ENCODE measurements at places on chromosomes 13 and 19.

DNA sequence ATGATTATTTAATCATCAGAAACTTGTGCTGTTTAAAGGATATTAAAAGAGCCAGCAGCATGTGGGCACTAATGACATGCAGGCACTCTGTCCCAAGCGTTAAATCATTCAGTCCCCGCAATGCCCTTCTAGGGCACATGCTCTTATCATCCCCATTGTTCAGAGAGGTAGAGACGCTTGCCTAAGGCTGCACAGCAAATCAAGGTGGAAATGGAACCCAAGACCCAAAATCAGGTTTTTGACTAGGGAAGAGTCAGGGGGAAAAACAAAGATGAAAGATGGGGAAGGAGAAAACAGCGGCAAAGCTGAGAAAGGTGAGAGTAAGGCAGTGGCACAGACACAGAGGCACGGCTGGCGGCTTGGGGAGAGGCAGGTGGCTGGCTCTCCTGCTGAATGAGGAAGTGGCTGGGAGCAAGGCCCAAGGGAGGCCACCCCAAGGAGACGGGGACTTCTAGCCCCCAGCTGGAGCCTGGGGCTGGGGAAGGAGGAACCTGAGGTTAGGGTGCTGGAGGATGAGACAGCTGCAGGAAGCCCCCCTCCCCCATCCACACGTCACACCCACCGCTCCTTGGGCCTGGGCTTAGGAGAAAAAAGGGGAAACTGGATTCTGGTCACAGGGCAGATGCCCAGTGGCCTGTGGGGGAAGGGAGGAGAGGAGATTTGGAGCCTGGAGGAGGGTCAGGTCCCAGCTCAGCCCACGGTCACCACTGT is 1.0 kb upstream of the TYROBP start:
- DNase-seq = no peak

DNA sequence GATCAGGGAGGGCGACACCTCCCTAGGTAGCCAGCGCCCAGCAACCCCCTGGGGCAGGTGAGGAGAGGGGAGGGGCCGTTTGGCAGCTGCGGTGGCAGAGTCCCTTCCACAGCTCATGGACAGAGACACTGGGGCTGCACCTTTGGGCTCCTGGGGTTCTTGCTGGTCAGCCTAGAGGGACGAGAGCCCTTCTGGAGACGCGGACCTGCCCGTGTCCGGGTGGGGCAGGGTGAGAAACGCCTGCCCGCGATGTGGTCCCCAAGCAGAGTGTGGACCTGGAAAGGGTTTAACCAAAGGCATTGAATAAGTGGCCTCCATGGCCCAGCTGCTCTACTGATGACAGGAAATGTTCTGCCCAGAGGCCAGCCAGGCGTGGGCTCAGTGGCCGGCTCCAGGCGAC is 38.3 kb downstream of the ADPRHL1 start:
- no peak for DNase-seq

DNA sequence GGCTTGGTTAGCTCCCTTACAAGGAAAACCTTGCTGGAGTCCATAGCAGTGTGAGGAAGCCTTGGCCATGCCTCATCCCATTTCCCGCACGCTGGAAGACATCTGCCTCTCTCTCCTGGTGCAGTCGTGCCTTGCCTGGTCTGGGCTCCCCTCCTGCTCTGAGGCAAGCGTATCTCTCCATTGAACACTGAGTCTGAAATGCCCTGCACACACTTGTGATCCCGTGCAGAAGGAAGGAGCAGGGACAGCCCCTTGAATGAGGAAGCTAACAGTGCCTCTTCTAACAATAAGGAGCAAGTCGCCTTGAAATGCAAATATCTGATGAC is 407 bp upstream of the ZNF440 start:
- no peak for DNase-seq

DNA sequence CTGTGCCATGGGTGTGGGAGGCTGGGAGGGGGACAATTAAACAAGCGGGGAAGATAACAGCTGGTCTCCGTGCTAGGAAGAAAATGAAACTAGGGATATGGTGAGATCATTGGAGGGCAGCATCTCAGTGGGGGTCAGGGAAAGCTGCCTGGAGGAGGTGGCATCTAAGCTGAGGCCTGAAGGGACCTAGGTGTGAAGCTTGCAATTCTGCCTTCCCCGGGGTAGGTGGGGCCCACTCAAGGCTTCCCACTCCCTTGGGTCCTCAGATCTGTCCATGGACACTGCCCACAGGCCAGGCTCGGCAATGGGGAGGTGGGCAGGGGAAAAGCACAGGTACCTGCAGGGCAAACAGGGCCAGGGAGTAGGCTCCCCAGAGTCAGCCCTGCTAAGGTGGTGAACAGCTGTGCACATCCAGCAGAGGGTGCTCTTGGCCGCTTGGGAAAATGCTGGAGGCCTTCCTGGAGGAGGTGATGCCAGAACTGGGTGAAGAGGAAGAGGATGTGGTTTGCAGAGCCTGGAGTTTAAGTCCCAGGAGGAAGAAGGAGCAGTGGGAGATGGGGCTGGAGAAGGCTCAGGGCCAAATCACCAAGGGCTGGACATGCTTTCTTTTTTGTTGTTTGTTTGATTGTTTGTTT is 25.7 kb upstream of the CCNE1 start:
- no peak for DNase-seq

GRCh38 chr19:1161716-1162115 is 12.4 kb downstream of the SBNO2 start:
- DNase-seq = no peak

- no peak for DNase-seq
Observed at GRCh38 chr19:34436716-34437115, 8.5 kb downstream of the UBA2 start.

DNA sequence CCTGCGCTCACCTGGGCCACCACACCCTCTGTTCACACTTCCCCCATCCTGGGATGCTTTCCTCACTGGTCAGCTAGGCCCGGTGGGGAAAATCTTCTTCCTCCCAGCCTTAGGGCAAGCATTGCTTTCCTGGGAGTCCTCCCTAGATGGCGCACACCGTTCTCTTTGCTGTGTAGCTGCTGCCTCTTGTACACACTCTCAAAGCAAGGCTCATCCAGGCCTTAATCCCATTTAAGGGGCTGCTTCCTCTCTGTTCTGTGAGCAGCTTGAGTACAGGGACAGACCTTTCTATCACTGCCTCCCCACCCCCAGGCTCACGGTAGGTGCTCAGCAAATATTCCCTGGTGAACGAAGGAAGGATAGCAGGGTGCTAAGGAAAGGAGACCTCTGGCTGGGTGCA is 11.1 kb downstream of the SLC7A10 start:
- no peak for DNase-seq

DNA sequence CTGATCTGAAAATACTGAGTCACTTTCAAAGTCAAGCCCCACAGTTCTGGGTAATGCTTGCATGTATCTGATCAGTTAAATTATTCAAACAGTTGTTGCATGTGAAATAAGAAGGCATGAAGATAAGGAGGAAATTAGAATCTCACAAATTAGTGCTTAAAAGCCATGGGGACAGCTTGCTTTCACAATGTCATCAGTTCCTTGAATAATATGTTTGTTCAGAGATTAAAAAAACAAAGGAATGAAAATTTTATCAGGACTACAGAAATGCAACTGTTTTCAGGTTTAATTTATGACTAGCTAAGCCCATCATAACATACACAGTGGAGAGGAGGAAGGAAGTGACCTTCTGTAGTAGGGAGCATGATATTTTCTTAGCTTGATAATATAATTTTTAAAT is 150.1 kb downstream of the OXGR1 start:
- no peak for DNase-seq

DNA sequence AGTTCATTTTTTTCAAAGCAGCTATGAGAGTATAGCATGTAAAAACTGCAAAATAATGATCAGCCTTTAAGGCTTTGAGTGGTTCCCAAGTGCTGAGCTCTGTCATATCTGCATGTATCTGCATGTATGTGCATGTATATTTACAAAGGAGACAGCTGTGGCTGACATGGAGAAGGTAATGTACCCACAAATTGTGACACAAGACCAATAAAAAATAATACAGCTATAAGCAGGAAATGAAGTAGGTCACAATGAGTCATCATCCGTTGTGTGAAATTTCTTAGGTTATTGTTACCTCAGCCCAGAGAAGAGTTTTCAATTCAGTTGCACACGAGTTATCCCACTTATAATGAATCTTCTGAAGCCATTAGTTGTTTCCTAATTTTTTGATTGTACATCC is 60.9 kb upstream of the MED4 start:
- DNase-seq = peak; percentile 13

DNA sequence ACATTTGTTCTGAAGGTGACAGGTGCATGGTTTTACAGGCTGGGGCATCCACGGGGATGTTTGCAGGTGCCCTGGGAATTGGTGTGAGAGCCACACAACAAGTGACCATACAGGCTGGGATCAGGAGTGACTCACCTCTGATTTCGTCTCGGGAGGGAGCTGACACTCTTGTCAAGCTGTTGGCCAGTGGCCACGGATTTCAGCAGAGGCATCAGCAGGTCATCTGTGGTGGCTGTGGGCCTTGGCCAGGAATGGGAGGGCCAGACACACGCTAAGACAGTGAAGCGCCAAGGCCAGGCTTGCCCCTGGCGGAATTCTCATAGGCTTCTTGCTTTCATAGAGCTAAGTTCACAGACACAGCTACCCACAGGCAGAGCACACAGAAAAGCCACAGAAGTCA is 108.6 kb downstream of the HSPH1 start:
- DNase-seq = no peak

DNA sequence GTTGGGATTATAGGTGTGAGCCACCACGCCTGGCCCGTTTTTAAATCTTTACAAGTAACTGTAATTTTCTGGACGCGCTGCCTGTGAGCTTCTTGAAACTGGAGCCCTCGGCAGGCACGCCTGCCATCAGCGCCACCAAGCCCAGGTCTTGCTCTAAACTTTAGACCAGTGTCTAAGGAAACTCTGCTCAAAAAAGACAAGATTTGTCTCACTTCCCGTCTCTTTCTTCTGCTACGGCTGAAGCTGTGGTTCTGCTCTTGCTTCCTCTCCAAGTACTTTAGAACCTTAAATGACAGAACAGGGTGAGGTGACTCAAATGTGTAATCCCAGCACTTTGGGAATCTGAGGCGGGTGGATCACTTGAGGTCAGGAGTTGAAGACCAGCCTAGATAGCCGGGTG is 24.9 kb downstream of the RCN3 start:
- no peak for DNase-seq

DNA sequence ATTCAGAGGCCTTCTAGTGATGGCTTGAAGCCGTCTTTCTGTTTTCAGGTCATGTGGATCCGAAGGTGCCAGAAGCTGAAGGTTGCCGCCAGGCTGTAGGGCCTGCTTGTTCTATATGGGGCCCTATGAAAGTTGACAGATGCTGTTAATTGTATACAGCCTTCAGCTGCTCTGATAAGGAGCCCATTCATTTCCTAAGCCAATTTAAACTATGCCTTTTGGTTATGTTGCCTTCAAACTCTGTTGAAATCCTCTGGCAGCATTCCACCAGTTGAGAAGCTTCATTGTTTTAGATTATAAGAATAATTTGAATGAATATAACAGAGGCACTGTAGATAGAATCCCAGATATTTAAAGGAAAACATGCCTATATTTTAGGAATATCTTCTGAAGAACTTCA is 34.4 kb downstream of the RAP2A start:
- DNase-seq = no peak

DNA sequence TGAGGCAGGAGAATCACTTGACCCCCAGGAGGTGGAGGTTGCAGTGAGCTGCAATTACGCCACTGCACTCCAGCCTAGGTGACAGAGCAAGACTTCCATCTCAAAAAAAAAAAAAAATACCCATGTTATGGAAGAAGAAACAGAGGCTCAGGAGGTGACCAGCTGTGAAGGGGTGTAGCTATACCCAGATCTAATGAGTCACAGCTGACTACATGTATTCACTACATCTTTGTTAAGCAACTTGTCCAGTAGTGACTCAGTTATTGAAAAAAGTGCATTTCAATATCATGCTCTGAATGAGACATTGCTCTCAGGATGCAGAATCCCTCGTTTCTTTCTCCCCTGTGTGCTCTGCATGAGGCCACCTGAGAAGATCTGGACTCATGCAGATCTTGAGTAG is 16.1 kb upstream of the SPART start:
- no peak for DNase-seq

DNA sequence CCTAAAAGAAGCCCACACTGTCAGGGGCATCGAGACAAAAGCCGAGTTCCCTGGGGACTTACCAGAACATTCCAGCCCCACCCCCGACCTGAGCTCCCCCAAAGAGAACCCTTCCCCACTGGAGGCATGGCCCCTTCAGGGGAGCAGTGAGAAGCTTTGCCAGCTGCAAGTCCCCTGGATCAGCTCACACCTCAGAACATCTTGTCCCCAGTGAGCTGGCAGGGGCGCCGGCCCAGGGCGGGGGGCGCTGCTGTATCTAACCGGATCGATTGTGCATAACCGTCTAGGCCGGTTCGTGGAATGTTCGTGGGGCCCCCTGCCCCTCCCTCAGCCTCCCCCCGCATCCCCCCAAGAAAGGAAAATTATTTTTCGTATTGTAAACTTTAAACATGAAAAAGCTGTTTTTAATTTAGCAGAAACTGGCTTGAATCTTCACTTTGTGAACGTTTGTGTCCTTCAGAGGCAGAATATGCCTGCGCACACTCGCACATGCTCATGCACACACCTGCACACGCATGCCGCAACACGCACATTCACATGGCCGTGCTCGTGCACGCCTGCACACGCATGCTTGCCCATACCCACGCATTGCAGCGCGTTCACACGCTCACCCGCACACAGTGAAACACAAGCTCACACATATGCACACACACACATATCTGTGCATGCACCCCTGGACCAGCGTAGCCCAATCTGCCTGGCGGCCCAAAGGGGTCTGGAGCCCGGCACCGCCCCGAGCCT is 12.0 kb upstream of the CRTC1 start:
- no peak for DNase-seq

DNA sequence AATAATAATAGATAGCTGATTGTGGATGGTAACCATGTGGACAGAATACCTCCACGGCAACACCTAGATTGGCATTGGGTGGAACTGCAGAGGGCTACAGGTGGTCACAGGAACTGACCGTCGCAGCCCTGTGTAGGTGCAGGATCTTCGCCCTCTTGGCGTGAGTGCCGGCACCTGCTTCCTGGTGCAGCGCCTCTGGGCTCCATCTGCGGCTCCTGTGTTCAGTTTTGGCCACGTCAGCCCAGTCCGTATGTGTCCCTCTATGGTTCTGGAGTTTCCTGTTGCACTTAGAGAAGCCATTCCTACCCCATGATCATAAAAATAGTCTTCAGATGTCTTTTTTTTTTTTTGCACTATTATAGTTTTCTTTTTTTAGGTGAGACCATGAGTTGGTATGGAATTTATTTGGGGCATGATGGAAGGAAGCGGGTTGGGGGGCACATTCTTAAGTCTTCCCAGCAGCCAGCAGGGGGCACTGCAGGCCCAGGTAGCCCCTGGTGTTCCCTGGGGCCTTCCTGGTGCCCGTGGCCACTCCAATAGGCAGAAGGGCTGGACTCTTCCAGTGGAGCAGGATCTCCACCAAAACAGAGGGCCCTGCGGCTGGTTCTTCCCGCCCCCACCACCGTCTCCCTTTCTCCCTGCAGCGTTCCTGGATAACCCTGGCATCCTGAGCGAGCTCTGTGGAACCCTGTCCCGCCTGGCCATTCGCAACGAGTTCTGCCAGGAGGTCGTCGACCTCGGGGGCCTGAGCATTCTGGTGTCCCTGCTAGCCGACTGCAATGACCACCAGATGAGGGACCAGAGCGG is 10.1 kb upstream of the SLC25A42 start:
- peak; percentile 17 for DNase-seq

Measured in T-helper 2 cell treated with Interferon-gamma antibody and Interleukin-4, amounts not matched to agents 5 μg/mL and 100 μg/mL, for 36 hours (primary cell).